ENCODE measurements at places on chromosomes 1 and 21.

- DNase-seq, result peak; percentile 24
Observed at GRCh38 chr1:160675641-160676410, 29.0 kb upstream of the SLAMF1 start.

- no peak for DNase-seq
Observed at GRCh38 chr1:7705048-7705907, 65.8 kb upstream of the VAMP3 start.

DNA sequence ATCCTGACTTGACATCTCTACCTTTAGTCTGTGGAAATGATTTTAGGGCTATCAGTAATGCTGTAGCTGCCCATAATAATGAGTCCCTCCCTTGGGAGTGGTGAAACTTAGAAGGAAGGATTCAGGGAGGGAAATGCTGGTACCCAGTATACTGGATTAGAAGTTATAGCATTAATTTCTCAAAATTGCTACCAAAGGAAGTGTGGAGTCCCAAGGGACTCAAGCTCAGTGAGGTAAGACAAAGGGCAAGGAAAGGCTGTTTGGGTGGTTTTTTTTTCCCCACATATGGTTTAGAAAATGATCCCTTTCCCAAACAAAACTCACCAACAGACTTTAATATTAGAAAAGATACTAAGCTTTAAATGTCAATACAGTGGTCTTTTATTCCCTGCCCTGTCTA, 99.9 kb downstream of the CD247 start:
- DNase-seq, result no peak

- DNase-seq, result no peak
Observed at GRCh38 chr1:46341222-46342083, 846 bp downstream of the NSUN4 start.

- no peak for DNase-seq
Observed at GRCh38 chr1:227369102-227369760, 50.9 kb upstream of the CDC42BPA start.

DNA sequence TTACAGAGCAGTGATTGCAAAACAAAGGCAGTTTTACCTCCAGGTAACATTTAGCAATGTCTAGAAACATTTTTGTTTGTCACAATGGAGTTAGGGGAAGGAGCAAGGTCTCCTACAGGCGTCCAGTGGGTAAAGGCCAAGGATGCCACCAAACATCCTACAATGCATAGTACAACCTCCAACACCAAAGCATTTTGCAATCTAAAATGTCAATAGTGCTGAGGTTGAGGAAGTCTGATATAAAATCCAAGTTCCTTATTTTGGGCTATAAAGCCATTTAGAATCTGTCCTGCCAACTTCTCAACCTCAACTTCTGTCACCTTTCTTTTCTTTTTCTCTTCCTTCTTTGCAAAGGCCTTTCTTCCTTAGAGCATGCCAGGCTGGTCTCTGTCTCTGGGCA, 111.2 kb downstream of the FASLG start:
- DNase-seq, result no peak

DNA sequence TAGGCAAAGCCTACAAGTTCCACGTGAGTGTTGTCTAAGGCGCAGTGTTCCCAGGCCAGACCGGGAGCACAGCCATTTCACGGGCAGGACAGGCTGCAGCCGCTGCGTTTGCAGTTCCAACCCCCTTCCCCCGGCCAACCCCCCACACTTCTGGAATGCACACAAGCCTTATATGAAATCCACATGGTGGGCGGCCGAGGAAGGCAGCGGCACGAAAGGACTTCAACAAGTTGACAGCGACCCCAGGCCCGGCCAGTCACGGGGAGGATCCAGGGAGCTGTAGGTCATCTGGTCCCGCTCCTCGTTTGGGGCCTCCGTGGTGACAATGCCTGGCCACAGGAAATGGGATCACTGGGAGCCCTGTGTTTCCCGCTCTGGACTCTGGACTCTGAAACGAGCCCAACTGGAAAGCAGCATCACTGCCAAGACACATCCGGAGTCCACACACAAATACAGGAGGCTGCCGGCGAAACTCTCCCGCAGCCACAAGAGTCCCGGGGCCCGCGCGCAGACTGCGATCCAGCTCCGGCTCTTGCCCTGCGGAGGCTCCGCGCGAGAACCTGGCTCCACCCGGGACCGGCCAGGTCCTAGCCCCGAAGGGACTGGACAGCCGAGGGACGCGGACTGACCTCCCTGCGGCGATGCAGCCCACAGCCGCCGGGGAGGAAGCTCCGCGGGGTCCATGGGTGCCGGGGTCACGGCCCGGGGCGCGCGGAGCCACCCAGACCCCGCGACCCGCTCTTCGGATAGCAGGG, 794 bp downstream of the NID1 start:
- no peak for DNase-seq

GRCh38 chr1:109425391-109426280, 612 bp downstream of the PSMA5 start:
- DNase-seq, result no peak

DNA sequence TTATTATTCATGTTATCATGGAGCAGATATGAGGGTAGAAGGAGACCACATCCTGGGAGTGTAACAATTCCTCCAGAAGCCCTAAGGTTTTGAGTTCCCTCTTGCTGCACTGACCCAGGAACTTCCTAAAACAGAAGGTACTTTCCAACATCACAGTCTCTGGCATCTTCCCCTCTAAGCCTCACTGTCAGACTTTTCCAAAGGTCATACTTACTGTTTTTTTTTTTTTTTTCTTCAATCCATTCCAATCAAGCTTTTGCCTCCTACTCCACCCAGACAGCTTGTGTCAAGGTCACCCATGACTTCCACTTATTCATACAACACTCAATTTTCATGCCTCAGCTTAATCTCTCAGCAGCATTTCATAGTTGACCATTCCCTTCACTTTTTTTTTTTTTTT, 18.4 kb upstream of the UQCRHL start:
- no peak for DNase-seq

GRCh38 chr1:116325922-116326321, 47.1 kb upstream of the ATP1A1 start:
- no peak for DNase-seq

GRCh38 chr1:237324226-237324625, 282.2 kb downstream of the RYR2 start:
- peak; percentile 93 for DNase-seq

GRCh38 chr1:89269277-89269676, 3.4 kb downstream of the GBP5 start:
- no peak for DNase-seq

DNA sequence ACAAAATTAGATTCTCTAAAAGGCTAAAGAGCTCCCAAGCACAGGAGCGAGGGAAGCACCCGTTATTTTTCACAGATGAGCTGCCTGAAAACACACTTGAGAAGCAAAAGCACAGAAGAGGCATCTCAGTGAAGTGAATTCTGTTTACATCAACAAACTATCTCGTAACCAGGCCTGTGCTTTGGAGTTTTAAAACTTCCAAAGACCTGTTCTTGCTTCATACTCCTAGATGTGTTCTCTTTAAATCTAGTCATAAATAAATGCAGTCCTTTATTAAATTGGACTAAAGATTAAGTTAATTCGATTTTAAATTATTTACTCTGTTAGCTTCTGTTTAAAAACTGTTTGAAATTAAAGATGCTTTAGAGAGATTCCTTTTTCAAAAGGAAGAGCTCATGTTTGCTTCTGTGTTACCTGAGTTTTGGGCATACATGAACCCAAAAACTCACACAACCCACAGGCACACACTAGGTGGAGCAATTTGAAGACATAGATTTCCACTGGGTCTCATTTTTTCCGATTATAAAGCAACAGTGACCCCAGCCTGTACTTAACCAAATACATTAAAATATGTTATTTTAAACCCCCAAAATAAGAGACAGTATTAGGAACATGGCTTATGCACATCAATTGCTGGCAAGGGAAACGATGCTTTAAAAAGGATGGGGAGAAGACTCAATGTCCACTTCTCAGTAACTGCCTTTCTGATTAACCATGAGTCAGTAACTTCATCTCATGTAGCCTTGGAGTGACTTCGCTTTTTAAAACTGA, 648.2 kb downstream of the SMYD3 start:
- peak; percentile 59 for DNase-seq

DNA sequence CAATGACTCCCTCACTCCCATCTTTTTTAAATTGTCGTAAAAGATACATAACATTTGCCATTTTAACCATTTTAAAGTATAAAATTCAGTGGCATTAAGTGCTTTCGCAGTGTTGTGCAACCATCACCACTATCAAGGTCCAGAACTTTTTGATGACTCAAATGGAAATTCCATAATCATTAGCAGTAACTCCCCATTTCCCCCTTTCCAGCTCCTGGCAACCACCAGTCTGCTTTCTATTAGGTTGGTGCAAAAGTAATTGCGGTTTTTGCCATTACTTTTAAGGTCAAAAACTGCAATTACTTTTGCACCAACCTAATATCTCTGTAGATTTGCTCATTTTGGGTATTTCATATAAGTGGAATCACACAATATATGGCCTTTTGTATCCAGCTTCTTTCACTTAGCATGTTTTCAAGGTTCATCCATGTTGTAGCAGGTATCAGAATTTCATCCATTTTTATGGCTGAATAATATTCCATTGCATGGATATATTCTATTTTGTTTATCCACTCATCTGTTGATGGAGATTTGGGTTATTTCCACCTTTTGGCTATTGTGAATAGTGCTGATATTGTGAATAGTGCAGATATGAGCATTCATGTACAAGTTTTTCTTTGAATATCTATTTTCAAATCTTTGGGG, 159.7 kb downstream of the HIVEP3 start:
- no peak for DNase-seq

DNA sequence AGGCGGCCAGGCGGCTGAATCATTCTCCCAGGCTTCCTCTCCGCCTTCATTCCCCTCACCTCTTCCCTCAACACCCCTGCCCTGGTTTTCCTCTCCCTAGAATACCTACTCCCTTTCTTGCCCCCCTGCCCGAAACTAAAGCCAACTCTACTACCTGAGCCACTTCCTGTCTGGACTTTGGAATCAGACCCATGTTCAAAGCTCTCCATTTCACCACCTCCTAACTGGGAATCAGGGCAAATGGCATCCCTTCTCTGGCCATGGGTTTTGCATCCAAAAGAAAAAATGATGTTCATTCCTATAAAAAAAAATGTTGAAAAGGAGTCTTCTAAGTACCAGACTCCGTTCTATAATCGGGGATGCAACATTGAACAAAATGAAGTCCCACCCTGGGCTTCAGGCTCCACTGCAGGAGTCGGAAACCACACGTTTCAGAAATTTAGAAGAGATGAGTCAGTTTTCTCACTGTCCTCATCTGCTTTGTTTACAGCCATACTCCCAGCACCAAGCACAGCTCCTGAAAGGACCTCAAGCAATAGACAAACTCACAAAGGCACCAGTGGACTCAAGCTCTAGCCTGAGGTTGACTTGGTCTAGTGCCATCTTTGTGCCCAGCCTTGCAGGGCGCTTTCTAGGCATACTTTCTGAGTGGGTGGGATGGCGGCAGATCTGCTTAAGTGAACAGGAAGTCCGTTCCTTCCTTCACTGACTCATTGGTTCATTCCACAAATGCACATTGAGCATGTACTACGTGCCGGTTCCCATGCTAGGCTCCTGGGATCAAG, 176.2 kb downstream of the IGSF21 start:
- no peak for DNase-seq

GRCh38 chr1:92277105-92277723, 21.6 kb downstream of the GLMN start:
- DNase-seq, result no peak

DNA sequence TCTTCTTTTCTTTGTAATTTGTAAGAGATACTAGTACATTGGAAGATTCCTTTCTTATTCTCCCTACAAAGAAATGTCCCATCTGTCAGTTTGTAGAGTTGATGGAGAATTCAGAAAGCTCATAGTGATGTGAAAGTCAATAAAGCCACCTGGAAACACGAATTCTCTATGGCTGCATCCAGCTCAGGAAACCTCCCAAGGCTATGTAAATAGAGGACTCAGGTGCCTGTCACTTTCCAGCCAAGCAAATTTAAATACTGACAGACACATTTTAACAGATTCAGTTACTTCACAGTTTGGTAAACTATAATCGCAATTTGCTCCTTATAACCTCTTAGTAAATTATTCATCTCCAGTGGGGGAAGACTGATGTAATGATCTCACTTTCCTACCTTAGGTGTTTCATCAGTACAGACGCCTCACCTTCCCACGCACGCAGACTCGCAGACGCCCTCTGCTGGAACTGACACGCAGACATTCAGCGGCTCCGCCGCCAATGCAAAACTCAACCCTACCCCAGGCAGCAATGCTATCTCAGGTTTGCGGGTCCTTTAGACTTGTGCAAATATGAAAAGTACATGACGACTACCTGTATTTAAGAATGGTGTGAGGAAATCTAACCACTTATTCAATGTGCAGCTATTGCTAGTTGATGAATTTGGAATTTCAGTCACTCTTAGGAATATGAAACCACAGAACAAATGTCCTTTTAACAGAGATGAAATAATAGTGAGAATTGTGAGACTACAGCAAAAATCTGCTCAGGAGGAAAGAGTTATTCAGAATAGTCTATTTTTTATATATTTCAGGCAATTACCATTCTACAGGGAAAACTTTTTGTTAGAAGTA, 60.6 kb downstream of the PTPRC start:
- no peak for DNase-seq

- DNase-seq, result no peak
Observed at GRCh38 chr1:153032677-153033308, 1.8 kb downstream of the SPRR1B start.

DNA sequence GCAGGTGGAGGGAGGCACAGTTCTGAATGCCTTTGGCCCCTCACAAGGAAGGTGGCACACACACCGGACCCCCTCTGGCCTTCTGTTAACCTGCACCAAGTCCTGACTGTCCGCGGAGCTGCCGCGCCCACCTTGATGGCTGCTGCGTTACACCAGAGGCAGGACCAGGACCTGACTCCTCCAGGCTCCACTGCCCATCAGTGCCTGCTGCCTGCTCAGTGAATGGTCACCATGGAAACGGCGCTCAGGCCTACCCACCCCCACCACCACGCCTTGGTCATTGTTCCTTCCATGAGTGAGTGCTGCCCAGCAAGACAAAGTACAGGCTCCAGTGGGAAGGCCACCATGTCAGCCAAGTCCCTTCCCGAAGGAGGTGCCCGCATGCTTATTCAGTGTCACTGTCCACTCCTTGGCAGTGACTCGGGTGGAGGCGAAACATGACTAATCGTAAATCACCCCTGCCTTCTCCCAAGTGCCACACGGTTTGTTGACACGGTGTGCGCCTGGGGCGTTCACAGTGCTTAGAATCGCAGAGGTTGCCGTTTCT, 57.3 kb downstream of the SLC37A1 start:
- no peak for DNase-seq

- DNase-seq, result peak; percentile 46
Observed at GRCh38 chr21:40841524-40842196, 5.3 kb downstream of the DSCAM start.

GRCh38 chr1:28359592-28360239, 9.8 kb upstream of the PHACTR4 start:
- peak; percentile 63 for DNase-seq

GRCh38 chr1:205294175-205294917, 27.2 kb downstream of the NUAK2 start:
- no peak for DNase-seq

GRCh38 chr1:181662606-181663005, 179.3 kb downstream of the CACNA1E start:
- no peak for DNase-seq

Measured in NCI-H1694 treated with DMSO at 0.1 percent for 48 hours (cell line).